Activated CD4-positive, alpha-beta T cell treated with anti-CD3 and anti-CD28 coated beads, Interleukin-2, Interleukin-6, amounts not matched to agents 100 ng/mL and 50 ng/mL, durations not matched to agents 16 hours and 8 hours (primary cell): ENCODE measurements at places on chromosomes 12 and 14.

GRCh38 chr12:6643569-6644256, 3.5 kb downstream of the ACRBP start:
- no peak for DNase-seq

GRCh38 chr12:93833946-93834345, 156.8 kb downstream of the CRADD start:
- no peak for DNase-seq

- DNase-seq = no peak
Observed at GRCh38 chr14:65206078-65206447, 103.7 kb upstream of the MAX start.

DNA sequence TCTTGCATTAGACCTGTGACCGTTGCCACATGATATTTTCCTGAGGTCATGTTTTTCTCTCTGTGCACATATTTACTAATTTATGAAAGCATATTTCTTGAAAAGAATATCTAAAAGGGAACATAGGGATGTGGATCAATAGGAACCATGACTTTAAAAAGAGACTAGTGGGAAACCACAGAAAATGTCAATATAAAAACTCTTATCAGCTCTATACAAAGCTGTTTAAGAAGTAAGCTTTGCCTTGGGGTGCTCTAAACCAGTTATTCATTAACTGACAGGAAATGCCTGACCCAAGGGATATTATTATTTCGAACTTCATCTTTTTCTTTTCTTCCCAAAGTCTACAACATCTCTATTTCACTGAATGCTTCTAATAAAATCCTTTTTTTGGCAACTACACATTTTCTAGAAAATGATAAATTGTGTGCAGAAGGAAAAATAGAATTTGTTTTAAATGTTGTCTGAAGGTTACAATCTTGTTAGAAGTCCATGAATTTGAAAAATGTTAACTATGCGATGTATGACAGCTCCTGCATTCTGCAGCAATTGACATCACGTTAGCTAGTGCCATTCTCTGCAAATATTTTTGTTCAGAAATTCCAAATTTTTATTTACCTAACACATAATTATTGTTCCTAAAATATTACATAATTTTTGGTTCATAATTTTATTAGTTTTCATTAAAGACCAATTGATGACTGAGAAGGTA, 345.0 kb downstream of the SLC16A7 start:
- DNase-seq = no peak

DNA sequence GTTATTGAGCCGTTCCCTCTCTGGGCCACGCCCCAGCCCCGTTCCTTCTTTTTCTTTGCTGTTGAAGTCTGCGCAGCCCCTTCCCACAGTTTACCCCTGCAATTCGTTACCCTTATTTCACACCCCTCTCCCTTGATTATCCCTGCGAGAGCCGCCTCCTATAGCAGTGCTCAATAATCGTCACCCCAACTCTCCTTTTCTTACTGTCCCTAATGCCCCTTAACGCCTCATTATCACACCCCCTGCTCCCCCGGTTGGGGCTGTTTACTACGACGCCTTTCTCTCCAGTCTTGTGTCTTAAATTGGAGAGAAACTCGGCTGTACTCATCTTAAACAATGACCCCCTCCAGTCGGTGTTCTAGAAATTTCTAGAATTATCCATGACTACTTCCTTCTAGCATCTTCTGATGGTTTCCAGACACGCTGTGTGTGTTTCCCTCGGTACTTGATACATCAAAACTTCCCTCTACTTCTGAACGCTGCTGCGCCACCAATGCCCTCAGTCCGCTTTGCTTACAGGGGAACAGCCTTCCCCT, 713 bp upstream of the FBXL14 start:
- DNase-seq = no peak

DNA sequence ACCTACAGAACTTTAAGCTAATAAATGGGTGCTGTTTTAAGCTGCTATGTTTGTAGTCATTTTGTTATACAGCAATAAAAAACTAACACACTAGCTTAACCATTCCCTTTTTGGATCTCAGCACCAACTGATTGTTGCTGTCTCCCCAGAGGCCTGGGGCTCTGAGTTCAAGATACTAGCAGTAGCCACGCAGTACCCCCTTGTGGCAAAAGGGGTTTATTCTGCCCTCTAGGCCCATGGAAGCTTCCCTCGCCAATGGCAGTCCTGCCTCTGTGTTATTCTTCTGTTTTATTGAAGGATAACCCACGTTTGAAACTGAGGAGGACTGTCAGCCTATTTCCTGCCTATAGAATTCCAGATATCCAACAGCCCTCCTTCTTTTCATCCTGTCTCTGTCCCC, 455.3 kb upstream of the ATP2B1 start:
- peak; percentile 3 for DNase-seq

- DNase-seq = no peak
Observed at GRCh38 chr14:90815572-90815821, 733 bp downstream of the TTC7B start.

GRCh38 chr12:25558586-25558985, 5.5 kb upstream of the LMNTD1 start:
- DNase-seq = no peak
